ENCODE measurements at places on chromosomes 4 and X. TPM values are rescaled to one million over a fixed set of nuclear protein-coding genes. Genes with fewer than 3 reads are reported as not detected.

DNA sequence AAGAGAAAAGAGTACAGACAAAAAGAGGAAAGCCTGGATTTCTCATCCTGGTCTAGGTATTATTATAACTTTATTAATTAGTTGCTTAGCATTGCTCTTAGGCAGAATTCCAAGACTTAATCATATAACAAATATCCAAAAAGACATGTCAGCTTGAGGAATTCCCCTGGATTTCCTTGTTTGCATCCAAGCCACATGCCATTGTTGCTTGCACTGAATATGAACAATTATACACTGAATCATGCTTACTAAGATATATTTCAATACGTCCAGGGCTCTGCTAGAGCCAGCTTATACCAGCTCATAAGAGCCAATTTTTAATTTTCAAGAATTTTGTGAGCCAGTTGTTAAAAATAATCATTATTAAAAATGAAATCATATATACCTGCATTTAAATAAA lies 5.5 kb upstream of the TLR10 start:
- H3K27ac ChIP-seq: no peak overlapping the region
- H3K4me3 ChIP-seq: no peak overlapping the region
- H3K27me3 ChIP-seq: no peaks in the 10 kb centered on the region
- H3K36me3 ChIP-seq: no peaks in the 10 kb centered on the region
- H3K4me1 ChIP-seq: no peaks in the 10 kb centered on the region

GRCh38 chr4:182738283-182739047 lies 178.7 kb downstream of the DCTD start:
- H3K36me3 ChIP-seq: no peaks in the 10 kb centered on the region
- DNase-seq: no peak
- H3K27me3 ChIP-seq: no peaks in the 10 kb centered on the region
- H3K27ac ChIP-seq: no peak overlapping the region
- no peak overlapping the region for H3K4me3 ChIP-seq

GRCh38 chrX:133171962-133172708 lies 46.0 kb downstream of the TFDP3 start:
- no peaks in the 10 kb centered on the region for H3K27me3 ChIP-seq
- no peaks in the 10 kb centered on the region for H3K4me1 ChIP-seq
- no peaks in the 10 kb centered on the region for H3K36me3 ChIP-seq
- no peak overlapping the region for H3K4me3 ChIP-seq

- H3K4me1 ChIP-seq: no peaks in the 10 kb centered on the region
- no peak for DNase-seq
- no peaks in the 10 kb centered on the region for H3K27me3 ChIP-seq
- no peak overlapping the region for H3K27ac ChIP-seq
- H3K4me3 ChIP-seq: no peak overlapping the region
These were observed 1.0 kb upstream of the CLDN22 start for GRCh38 chr4:183321079-183321478.

GRCh38 chrX:150282953-150283352 lies 80.2 kb upstream of the MAMLD1 start:
- DNase-seq: no peak
- no peaks in the 10 kb centered on the region for H3K27me3 ChIP-seq
- no peaks in the 10 kb centered on the region for H3K36me3 ChIP-seq
- no peak overlapping the region for H3K27ac ChIP-seq

The UGT2B17 gene
- total RNA-seq: 403 TPM

The FGB gene
- not detected for total RNA-seq
